ENCODE measurements at places on chromosomes 1 and 21.

- DNase-seq: no peak
Observed at GRCh38 chr1:66350001-66350547, 183.9 kb upstream of the SGIP1 start.

- DNase-seq: no peak
Observed at GRCh38 chr1:50880373-50880772, 79.7 kb downstream of the FAF1 start.

DNA sequence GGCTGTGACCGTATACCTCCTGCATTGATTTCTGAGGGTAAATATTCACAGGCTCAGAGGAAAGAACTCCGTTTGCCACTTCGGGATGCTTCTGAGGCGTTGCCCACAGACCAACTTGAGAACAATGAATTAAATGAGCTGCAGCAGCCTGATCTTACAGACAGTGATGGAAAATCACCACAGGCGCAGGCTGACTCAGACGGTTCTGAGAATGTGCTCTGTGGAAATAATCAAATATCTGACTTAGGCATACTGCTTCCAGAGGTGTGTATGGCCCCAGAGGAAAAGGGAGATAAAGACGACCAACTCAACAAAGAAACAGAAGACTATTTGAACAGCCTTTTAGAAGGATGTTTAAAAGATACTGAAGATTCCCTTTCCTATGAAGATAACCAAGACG lies 76.7 kb upstream of the SCCPDH start:
- no peak for DNase-seq

DNA sequence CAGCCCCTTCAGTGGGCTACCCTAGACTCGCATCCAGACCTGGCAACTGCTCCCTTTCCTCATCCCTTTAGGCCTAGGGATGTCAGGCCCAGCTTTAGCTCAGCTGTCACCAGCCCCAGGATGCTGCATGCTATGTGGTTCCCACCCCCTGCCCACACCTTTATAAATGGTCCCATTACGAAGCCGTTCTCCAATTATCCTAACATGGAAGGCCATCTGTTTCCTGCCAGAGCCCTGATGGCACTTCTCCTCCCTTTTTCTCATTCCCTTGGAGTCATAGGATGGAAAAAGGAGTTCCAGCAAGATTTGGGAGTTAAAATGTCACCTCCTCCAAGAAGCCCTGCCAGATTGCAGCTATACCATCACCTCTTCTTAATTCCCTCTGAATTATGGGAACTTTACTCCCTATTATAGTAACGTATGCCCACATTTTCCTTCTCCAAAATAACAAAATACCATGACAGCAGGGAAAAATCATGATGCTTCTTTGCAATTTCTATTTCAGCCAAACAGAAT lies 205.0 kb upstream of the GRIK3 start:
- no peak for DNase-seq

GRCh38 chr21:32413015-32413504 lies 554 bp downstream of the EVA1C start:
- no peak for DNase-seq

DNA sequence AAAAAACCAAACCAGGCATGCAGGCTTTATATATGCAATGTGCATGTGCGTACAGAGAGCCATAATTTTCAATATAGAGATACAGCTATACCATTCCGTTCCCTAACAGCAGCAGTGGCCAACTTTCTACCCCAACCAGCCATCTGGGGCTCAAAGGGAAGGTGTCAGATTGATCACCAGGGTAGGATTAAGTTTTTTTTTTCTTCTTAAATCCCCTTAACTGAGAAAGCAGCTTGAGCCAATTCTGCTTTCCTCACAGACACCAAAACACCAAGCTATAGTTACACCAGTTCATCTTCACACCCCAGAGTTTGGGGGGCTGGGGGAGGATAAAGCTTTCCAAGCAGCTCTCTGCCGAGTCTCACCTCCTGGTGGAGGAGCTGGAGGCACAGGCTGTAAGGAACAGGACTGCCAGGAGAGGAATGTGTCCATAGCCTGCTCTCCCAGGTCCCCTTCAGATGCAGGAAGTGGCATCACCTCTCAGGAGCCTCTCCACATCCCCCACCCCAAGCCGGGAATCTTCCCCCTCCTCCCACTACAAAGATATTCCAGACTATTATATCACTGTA lies 87.9 kb downstream of the SSBP3 start:
- DNase-seq: no peak

DNA sequence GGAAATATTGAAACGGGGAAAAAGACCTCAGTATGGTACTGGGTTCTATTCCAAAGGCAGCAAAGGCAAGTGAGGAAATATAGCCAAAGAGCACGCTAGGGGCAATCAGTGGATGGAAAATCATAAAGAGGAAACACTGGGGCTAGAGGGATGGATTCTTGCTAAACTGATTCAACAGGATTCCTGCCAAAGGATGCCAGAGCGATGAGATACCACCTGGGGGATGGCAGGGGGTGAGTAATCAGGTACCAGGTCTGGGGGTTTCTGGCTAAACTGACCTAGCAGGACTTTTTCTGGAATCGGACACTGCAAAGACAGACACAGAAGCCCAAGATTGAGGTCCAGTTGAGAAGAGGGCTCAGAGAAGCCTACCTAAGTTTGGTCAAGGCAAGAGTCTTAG lies 6.7 kb downstream of the CHI3L2 start:
- no peak for DNase-seq

GRCh38 chr1:228745497-228745896 lies 10.2 kb downstream of the RHOU start:
- no peak for DNase-seq

DNA sequence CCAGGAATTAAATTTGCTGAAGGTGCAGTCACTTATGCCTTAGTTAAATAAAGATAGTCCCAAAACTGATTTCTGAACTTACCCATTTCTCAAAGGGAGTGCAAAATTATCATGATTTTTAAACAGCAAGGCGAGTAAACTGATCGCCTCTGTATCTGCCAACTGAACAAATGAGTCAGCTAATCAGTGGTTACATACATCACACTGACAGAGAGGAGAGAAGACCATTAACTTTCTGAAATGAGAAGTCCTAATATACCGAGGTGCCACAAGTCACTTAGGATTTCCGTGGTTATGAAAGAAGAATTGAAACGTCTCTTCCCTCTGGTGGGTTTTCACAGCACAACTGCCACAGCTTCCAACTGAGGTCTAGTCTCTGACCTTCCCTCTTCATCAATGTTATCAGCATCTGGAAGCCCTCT lies 400.7 kb downstream of the SMYD3 start:
- no peak for DNase-seq

- DNase-seq: no peak
Observed at GRCh38 chr21:14923468-14923867, 141.3 kb downstream of the NRIP1 start.

DNA sequence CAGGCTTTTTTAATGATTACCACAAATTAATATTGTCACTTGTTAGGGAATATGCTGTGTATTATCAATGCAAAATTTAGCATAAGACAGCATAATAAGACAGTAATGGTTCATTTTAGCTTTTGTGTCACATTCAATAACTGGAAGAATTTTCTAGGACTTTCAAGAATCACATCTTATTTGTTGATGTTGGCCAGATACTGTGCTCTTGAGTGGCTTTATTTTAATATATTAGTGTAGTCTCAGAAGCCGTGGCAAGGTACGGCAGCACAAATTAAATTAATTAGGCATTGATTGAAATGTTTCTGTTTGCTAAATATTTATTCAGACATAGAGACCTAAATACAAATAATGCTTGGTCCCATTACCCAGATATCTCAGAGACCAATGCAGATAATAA lies 10.4 kb downstream of the IFI44L start:
- DNase-seq: no peak

DNA sequence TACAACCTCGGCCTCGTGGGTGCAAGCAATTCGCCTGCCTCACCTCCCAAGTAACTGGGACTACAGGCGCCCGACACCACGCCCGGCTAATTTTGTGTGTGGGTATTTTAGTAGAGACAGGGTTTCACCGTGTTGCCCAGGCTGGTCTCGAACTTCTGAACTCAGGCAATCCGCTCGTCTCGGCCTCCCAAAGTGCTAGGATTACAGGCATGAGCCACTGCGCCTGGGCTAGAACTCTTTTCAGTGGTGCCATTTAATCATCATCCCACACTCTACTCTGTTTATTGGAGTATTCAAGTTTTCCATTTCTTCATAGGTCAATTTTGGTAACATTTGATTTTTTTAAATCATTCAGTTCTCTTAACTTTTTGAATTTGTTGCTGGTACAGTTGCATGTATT lies 101.3 kb downstream of the DHRS3 start:
- no peak for DNase-seq

- DNase-seq: no peak
Observed at GRCh38 chr1:97820470-97821188, 100.2 kb downstream of the DPYD start.

GRCh38 chr1:18953731-18954231 lies 2.7 kb downstream of the IFFO2 start:
- DNase-seq: no peak

- no peak for DNase-seq
Observed at GRCh38 chr1:175482071-175482451, 261.3 kb downstream of the TNR start.

DNA sequence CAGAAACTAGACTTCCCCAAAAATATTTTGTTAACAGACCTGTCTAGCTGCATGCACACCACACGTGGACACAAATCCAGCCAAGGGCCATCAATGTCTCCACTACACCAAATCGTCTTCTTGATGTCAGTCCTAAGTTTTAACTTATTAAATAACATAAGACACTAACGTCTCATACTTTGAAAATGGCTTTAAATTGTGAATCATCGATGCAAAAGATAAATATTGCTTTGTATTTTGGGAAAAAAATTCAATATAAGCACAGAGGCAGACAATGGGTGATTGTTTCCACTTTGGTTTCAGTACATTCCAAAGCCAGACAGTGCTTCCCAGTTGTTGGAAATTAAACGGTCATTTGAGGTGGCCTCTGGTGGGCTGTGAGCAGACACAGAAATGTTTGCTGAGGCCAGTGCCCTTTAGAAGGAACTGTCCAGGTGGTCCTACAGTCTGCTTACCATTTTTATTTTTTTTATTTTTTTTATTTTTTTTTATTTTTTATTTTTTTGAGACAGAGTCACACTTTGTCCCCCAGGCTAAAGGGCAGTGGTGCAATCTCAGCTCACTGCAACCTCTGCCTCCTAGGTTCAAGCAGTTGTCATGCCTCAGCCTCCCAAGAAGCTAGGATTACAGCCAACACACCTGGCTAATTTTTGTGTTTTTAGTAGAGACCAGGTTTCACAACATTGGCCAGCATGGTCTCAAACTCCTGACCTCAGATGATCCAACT lies 1.8 kb upstream of the KIAA2013 start:
- DNase-seq: no peak

GRCh38 chr1:6248932-6249738 lies 5.2 kb downstream of the HES3 start:
- DNase-seq: no peak

DNA sequence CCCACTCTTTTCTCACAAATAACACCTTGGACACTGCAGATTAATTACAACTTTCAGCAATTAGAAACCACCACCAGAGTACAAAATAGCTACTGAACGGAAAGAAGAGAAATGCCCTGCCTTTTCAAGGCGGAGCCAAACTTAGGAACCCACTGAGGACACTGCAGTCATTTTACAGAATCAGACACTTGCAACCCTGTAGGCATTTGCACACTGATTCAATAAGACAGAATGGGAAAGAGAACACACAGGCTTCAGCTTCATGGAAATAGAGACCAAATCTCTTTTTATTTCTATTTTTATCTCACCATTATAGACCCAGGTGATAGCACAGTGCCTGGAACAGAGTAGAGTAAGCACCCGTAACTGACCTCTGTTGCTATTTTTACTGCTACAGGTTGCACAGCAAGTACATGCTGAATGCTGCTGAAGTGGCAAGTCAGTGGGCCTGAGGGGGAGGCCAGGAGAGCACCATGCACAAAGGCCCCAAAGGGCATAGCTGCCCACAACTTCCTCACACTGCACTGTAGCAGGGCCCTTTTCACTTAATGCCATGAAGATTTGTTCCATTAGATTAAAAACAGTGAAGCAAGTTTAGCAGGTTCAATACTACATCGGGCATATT lies 50.7 kb upstream of the EDARADD start:
- no peak for DNase-seq

GRCh38 chr1:9960011-9960410 lies 16.7 kb downstream of the NMNAT1 start:
- DNase-seq: no peak

GRCh38 chr1:233394860-233395717 lies 67.6 kb downstream of the MAP3K21 start:
- no peak for DNase-seq

- DNase-seq: no peak
Observed at GRCh38 chr1:180188091-180188506, 33.4 kb downstream of the QSOX1 start.

DNA sequence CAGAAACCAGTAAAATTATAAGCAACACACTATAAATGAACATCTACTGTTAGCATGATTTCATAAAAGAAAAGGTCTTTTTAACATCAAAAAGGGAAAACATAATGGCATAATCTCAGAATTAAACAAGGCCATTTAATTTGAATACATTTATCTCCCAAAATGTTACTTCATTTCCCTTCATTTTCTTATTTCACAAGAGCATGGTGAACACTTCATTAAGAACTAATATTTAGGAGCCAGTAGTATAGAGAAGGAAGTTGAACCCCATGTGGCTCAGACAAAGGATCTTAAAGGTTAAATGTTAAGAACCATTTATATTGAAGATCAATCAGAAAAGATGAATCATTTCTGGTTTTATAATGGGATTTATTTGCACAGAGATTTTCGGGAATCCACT lies 981.7 kb downstream of the TTLL7 start:
- no peak for DNase-seq

- no peak for DNase-seq
Observed at GRCh38 chr1:85756864-85757263, 48.6 kb upstream of the ZNHIT6 start.

DNA sequence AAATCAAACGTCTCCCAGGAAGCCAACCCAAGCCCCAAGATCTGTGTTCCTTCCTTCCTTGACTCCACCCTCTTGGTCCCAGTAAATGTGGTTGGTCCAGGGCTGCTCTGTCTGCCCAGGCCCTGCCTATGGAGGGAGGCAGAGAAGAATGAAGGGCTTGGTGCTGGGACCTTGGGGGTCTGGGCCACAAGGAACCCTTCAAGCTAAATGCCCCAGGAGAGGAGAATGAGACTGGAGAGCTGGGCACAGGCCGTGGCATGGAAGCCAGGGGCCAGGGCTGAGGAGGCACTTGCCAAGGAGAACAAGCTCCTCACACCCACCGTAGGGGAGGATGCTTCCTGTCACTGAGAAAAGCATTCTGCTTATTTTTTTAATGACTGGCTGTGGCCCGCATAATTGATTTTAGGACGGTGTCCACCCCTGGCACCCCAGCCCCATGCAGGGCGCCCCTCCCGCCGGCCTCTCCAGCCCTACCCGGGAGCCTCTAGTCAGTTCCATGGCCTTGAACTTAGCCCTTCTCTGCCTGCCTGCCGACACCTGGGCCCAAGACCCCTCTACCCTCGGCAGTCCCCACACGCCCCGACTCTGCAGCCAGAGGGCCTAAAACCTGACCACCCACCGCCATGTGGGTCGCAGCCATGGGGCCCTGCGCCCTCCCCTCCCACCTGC lies 889 bp downstream of the CLEC20A start:
- DNase-seq: no peak

- DNase-seq: no peak
Observed at GRCh38 chr1:27116232-27116631, 38.7 kb downstream of the SLC9A1 start.
